ENCODE measurements at places on chromosomes 1 and 21.

DNA sequence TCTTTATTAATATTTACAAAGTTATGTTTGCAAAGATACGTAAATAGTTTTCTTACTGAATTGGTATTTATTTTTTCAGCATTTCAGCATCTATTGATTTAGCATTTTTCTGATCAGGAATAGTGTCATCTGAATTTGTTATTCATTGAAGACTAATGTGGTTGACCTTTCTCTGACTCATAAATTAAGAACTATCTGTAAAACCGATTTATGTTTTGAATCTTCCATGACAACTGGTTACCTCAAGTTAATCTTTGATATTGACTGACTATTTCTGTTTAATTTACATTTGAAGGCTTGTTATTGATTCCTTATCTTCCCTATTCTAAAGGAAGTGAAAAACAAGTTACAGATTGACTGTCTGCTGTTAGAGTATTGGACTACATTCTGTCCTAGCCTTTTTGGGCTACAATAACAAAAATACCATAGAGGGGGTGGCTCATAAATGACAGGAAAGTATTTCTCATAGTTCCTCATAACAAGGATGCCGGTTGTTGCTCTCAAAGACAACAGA is 1131.4 kb downstream of the PLA2G4A start:
- DNase-seq: no peak

GRCh38 chr1:8026976-8027747 is 1.1 kb upstream of the ERRFI1 start:
- no peak for DNase-seq

DNA sequence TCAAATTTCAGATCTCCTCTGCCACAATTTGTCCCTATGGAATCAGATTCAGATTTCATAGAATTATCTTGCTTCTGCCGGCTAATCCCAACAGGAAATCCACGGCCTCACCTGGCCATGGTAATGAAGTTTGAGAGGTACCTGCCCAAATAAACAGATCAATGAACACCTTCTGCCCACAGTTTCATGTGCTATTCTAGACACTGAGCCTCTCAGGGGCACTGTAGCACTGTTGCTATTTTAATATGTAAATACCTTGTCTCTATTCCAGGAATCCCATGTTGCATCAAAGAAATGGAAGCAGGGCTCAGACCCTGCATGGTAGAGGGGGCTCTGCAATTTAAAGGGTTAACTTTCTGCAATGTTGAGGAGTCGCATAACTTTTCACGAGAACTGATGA is 593.1 kb downstream of the PTBP2 start:
- DNase-seq: no peak

DNA sequence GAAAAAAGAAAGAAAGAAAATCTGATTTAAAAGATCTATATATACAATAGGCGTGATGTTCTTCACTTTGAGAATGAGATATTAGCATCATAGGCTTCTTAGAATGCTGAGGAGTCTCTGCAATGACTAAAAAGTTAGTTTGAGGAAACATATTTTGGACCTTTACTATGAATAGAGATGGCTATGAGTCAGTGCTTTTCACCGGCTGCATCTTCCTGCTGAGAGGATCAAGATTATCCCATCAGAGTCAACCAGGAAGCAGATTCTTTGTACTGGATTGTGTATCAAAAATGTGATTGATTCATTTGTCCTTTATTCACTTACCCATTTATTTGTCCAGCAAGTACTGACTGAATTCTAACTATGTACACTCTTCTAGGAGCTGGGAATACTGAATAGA is 144.2 kb downstream of the KCNK2 start:
- no peak for DNase-seq

- DNase-seq: no peak
Measured at GRCh38 chr1:158839566-158839965, 8.4 kb downstream of the MNDA start.

DNA sequence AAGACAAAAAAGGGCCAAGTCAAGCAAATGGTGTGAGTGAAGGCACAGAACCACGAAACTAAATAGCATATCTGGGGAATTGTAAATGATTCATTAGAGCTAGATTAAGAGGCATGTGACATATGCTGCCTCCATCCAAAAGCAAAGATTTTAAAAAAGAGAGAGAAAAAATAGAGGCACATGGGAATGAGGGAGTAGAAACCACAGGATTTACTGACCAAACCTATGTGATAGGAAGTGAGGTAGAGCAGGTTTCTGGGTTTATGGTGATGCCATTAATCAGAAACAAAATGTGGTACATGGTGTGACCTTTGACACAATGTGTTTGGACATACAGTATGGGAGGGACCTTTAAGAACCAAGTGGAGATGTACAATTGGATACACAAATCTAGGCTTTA is 13.6 kb downstream of the C1orf52 start:
- DNase-seq: no peak

GRCh38 chr1:185375583-185375982 is 58.5 kb upstream of the IVNS1ABP start:
- DNase-seq: no peak

- DNase-seq: no peak
Measured at GRCh38 chr1:163163163-163163562, 39.6 kb downstream of the RGS5 start.

DNA sequence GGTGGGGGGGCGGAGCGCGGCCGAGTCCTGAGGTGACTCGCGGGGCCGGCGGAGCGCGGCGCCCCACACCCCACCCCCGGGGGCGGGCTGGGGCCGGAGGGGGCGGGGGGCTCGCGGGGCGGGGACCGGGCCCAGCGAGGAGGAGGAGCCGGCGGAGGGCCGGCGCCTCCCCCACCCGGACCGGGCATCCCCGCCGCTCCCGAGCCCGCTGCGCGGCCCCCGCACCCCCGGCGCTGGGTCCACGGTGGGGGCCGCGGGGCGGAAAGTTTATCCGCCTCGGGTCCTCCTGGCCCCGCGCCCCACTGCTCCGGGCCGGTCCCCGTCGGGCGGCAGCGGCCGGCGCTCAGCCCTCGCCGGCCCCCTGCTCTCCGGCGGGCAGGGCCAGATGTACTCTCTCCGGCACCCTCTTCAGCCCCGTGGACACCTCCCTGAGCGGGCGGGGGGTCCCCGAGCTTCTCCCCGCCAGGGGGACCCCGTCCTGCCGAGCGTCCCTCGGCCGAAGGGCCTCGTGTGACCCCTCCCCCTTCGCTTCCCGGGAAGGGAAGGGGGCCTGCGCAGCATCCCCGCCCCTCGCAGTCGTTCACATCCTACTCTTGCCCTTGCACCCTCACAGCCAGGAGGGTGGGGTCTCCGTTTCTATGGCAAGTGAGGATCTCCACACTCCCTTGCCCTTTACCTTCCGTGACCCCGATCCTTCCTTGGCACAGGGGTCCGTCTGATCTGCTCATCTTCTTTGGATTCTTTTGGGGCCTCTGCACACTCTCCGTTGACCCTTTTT is 663 bp downstream of the CAMTA1 start:
- peak; percentile 65 for DNase-seq

GRCh38 chr21:15850645-15851044 is 120.9 kb downstream of the USP25 start:
- no peak for DNase-seq

DNA sequence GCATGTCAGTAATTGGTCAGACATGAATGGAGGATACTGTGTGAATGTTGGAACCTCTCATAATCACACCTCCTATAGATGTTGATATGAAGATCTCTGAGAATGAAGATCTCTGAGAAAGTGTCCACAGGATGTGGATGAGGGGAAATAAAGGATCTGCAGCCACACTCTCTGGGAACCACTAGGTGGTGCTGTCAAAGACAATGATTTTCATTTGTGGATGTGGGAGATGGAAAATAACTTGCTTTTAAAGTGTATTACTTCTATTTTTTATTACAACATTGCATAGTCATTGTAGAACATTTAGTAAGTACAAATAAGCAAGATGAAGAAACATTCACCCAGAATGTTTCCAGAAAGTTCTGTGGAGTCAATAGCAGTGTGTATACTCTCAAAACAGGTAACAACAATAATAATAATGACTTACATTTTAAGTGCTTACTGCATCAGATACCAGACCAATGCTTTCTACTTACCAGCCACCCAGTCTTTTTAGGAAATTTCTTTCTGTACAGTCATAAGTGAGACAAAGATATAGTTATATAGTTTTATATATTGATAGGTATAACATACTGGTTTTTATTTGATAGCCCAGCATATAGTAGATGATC is 128.2 kb downstream of the ATG4C start:
- DNase-seq: no peak

GRCh38 chr1:241677201-241677600 is 25.1 kb downstream of the WDR64 start:
- DNase-seq: no peak
